ENCODE measurements at places on chromosomes 16 and 17.

DNA sequence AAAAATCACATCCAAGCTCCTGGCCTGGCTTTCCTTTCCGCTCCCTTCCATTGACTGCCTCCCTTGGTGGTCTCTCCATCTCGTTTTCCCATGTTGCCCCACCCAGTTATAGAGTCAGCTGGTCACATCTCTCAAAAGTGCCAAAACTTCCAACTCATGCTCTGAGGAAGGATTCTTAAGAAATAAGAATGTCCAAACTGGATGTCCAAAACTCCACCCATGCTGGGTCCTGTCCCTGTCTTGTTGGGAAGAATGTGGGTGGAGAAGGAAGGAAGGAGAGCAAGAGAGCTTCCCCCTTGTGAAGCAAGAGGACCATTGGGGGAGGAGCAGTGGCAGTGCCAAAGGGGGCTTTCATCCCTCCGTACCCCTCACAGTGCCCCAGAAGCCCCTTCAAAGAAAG lies 44.6 kb upstream of the MAP3K14 start:
- no peak for DNase-seq

DNA sequence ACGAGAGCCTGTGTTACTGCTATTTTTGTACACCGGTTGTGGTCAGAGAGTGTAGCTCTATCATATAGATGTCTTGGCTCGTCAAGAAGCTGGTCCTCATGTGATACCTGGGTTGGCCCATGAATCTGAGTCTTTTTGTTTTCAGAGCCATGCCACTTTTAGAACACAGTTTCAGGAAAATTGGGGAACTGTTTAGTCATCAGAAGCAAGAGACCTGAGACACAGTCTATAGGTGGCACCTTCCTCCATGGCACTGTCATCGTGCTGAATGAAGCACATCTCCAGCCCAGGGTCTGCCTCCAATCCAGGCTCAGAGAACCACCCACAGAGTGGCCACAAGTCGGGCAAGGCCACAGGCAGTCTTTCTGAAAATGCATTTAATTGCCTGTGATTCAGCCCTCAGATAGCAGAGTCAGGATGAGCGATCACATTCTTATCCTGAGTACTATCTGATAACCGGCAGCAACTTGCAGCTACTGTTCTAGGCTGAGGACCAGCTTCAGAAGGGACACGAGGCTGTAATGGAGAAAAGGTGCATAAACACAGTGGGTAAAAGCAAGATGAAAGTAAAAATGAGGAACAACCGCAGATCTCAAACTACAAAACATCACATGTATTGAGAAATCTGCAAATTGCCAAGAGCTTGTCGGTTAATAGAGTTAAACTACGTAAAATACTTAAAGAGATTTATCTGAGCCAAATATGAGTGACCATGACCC lies 14.2 kb upstream of the HAPSTR1 start:
- DNase-seq, result peak; percentile 90

GRCh38 chr16:5066511-5066910 lies 755 bp upstream of the C16orf89 start:
- no peak for DNase-seq

DNA sequence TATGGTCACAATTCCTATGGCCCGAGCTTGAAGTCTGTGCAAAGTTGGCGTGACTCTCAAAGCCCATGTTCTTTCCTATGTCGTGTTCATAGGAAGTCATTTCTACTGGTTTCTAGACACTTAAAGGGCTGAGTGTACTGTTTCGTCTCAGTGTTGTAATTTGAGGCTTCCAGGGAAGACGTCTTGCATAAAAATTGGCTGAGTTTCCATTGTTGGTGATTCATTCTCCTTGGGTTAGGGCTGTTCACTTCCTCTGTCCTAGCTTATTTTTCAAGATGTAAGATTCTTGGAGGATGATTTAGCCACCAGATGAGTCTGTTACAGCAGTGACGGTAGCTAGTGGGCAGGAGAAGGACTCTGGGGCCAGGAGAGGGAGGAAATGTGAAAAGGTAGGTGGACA lies 43.1 kb downstream of the PIK3R5 start:
- peak; percentile 93 for DNase-seq

GRCh38 chr16:52727849-52728248 lies 180.9 kb upstream of the TOX3 start:
- DNase-seq, result no peak

GRCh38 chr16:57284209-57284951 lies at the start of gene PLLP:
Gene PLLP (minus strand): TSS chr16:57284672. CDS start chr16:57284540, 132 bp downstream.
- peak; percentile 55 for DNase-seq

DNA sequence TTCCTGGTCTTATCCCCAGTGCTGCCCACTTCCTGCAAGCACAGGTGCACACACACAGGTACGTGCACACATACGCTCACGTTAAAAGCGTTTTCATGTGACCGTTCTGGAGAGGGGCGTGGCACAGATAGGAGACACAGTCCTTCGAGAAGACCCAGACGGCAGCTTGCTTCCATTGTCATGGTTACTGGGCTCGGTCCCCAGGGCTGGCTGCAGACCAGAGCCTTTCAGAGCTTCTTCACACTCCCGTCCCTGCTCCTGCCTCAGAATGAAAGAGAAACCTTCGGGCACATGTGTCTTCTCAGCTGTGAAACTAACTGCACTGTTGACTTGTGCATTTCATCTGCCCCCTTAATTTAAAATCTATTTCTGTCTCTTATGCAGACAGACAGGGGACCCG lies 154.2 kb downstream of the PITPNC1 start:
- DNase-seq, result no peak

DNA sequence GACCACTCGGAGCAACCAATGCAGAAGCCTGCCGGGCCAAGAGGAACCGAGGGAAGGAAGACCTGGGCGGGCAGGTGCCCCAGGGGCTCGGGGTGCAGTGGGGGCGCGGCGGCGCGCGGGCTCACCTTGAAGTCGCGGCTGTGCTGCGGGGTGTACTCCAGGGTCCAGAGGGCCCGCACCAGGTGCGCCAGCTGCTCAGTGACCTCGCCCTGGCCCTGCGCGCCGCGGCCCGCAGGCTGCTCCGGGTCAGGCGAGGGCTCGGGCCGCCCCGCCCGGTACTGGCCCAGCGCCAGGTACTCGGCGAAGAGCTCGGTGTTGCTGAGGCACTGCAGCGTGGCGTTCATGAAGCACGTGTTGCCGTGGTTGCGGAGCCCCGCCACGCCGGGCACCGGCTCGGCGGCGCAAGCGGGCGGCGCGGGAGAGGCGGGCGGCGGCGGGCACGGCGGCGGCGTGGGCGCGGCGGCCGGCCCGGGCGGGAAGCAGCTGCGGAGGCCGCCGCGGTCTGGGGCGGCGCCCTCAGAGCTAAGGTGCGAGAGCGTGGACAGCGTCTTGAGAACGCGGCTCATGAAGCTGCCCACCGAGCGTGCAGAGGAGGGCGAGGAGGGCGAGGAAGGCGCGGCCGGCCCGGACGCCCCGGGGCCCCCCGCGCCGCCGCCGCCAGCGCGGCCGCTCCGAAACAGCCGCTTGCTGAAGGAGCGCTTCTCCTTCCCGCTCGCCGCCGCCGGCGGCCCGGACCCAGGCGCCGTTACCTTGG lies 562 bp downstream of the USP31 start:
- peak; percentile 50 for DNase-seq

- DNase-seq, result peak; percentile 46
These were observed 426.3 kb downstream of the SLC39A11 start for GRCh38 chr17:72665852-72666851.

DNA sequence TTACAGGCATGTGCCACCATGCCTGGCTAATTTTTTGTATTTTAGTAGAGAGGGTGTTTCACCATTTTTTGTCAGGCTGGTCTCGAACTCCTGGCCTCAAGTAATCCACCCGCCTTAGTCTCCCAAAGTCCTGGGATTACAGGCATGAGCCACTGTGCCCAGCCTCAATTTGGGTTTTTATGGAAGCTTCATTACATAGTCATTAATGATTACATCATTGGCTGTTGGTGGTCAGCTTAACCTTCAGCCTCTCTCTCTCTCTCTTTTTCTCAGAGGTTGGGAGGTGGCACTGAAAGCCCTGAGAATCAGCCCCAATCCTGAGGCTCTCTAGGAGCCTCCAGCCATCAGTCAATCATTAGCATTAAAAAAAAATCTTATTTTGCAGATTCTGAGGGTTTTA lies 45.3 kb downstream of the C17orf58 start:
- DNase-seq, result no peak

DNA sequence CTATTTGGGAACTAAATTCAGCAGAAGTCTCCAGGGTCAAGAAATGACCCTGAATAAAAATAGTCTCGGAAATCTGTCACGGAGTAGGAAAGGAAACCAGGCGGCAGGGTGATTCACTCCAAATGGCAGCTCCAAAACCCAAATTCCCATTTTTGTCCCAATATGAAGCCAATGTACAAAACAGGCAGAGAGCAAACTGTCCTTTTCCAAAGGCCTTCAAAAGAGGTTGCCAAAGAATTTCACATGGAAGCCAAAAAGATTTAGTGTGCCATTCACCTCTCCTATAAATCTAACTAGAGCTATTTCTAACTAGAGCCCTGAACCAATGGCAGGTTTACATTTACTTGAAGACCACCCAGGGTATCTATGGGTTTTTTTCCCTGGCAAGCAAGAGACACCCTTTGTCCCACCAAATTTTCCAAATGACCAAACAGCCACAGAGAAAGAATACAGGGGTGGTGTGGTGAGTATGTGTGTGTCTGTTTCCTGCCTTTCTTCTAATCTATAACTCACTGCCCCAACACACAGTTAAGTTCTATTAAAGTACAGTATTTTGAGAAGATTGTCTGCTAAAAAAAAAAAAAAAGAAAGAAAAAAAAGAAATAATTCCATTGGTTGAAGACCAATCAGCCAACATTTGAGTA lies 6.8 kb downstream of the MYO1D start:
- peak; percentile 74 for DNase-seq

GRCh38 chr16:54050459-54051210 lies 236.0 kb downstream of the IRX3 start:
- peak; percentile 42 for DNase-seq

GRCh38 chr17:28570716-28571360 lies 486 bp downstream of the PIGS start:
- DNase-seq, result peak; percentile 21

DNA sequence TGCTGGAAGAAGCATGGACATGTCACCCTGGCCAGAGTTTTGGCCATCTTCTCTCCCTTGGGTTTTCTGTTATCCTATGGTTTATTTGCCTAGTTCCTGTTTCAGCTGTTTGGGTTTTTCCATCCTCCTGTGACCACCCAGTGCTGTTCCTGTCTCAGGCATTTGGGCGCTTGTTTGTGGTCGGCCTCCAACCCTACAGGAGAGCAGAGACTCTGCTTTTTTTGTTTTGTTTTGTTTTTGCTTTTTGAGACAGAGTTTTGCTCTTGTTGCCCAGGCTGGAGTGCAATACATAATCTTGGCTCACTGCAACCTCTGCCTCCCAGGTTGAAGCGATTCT lies 3.3 kb upstream of the ZC3H7A start:
- no peak for DNase-seq

- DNase-seq, result no peak
These were observed 84.7 kb downstream of the RBBP6 start for GRCh38 chr16:24624102-24624501.

DNA sequence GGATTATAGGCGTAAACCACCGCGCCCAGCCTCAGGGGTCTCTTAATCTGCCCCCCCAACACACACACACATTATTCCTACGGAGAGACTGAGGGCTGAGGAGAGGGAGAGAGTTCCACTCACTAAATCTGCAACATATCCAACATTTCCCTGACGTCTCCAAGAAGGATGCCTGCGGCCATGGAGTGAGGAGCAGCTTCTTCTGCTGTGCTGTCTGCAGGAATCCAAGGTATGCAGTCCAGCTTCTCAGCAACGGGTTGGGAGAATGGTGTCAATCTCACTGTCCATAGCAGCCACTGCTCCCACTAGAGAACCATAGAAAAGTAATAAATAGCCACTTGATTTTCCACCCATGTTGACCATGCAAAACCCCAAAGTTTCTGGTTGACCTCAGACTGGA lies 5.1 kb upstream of the PLXDC1 start:
- DNase-seq, result no peak

DNA sequence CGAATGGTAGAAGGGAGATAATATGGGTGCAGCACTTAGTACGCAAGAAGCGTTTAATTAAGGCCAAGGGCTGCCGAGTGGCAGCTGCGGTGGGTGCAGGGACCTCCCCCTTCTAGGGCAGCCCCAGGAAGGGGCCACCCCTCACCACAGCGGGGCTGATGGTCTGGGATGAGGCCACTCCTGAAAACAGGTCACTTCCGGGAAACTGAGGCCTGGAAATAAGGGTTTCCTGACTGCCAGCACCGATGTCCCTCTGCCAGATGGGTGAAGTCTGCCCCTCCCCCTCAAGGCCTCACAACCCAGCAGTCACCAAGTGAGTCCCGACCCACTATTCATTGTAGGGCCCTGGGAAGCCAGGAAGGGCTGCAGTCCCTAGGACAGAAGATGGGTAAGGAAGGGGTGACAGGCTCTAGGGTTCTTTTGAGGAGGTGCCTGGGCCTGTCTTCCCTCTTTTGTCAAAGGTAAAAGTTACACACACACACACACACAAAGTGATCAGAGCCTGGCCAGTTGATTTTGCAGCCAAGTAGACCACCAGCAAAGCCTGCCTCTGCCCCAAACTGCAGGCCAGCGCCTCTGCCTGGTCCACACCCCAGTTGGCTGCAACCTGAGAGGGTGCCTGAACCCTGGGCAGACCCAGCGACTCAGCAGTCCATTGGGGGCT lies 12.5 kb downstream of the SREBF1 start:
- no peak for DNase-seq

DNA sequence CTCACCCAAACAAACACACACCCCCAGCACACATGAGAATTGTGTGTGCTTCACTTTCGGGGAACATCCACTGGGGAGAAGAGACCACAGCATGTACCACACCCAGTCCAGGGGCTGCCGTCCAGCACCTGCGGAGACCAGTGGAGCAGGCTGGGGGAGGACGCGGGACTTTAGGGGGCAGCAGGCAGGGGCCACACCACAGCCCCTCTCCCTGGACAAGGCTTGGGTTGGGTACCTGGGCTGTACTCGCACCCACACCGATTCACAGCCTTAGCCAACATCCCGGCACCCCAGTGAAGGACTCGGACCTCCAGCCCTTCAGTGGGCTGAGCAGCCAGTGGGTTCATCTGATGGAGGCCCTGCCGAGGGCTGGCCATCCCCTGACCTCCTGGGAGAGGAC lies 63.3 kb downstream of the RBFOX3 start:
- no peak for DNase-seq

- no peak for DNase-seq
These were observed 164.6 kb downstream of the RPTOR start for GRCh38 chr17:80709090-80709695.

DNA sequence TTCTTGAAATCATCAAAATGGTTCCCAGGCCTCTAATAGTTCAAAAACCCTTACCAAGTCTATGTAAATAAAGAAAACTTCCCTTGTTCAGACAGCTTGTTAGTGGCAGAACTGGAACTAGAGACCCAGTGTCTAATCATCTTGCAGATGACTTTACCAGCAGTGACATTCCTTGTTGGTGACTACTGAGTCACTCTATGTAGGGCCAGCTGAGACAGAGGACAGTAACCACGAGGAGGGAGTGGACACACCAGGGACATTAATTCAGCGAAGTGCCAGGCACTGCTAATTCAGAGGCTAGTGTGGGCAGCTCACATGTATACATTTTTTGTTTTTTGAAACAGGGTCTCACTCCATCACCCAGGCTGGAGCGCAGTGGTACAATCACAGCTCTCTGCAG lies 6.1 kb upstream of the HEATR3 start:
- no peak for DNase-seq

GRCh38 chr17:74686761-74687160 lies 26.0 kb downstream of the CD300LF start:
- DNase-seq, result no peak
